ENCODE measurements at places on chromosomes 13 and 19.

DNA sequence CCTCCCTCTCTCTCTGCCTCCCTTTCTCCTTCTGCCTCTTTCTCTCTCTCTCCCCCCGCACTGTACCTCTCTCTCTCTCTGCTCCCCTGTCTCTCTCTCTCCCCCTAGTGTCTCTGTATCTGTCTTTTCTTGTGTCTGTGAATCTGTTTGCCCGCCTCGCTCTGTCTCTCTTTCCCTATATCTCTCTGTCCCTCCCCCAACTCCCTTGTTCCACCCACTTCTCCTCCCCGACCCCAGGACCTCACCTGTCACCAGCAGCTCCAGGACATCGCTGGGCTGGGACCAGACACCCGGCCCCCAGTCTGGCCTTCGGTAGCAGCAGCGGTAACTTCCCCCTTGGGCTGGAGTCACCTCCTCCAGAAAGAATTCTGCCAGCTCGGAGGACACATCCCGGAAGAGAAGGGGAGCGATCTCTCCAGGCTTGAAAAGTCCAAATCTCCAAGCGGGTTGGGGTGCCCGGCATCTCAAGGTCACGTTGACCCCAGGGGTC, 3.9 kb downstream of the OSCAR start:
- peak; percentile 35 for DNase-seq

- no peak for DNase-seq
Measured at GRCh38 chr13:40052954-40053353, 397.5 kb downstream of the COG6 start.

DNA sequence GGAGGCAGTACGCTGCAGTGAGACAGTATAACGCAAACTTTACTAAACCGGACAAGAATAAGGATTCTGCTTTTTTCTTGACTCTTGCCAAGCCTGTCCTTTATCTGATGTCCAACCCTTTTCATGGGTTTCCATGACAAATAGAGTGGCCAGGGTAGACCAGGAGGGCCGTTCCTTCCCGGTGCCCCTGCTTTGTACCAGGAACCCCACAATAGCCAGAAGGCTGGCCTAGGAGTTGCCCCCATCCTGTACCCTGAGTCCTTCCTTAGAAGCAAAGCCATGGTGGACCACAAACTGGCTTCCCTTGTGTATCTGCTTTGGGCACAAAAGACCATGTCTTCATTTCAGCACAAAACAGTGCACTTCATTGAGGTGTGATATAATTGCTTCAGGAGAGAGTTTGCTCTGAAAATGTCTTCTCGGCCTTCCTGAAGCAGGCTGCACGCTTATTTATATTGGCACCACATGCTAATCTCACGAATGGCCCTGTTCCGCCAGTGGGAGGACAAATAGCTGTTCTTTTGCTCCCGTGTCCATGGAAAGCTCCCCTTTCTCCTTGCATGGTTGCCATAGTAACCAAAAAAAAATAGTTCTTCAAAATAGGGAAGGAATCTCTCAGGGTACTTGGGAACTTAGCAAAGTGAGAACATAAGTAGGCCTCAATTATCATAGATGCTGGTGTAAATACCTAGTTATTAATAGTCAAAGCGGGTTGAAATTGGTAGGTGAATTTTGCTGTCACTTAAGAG, 222.1 kb downstream of the ZIC5 start:
- no peak for DNase-seq

GRCh38 chr19:55668603-55669348, 6.2 kb upstream of the EPN1 start:
- no peak for DNase-seq

- DNase-seq, result no peak
Measured at GRCh38 chr13:39282400-39282972, 244.2 kb downstream of the NHLRC3 start.
